ENCODE measurements at places on chromosomes 4 and X. TPM values are rescaled to one million over a fixed set of nuclear protein-coding genes. Genes with fewer than 3 reads are reported as not detected.
A peak's percentile ranks its signal among the peaks of the same experiment; 100 is the strongest.

Gene AIMP1
- 25.4 TPM for total RNA-seq

Gene GLUD2
- 1.8 TPM for total RNA-seq

- H3K27ac ChIP-seq, result no peak overlapping the region
- no peaks in the 10 kb centered on the region for H3K27me3 ChIP-seq
- H3K4me3 ChIP-seq, result no peak overlapping the region
These were observed 562.3 kb downstream of the KCNIP4 start for GRCh38 chr4:21386166-21386780.

DNA sequence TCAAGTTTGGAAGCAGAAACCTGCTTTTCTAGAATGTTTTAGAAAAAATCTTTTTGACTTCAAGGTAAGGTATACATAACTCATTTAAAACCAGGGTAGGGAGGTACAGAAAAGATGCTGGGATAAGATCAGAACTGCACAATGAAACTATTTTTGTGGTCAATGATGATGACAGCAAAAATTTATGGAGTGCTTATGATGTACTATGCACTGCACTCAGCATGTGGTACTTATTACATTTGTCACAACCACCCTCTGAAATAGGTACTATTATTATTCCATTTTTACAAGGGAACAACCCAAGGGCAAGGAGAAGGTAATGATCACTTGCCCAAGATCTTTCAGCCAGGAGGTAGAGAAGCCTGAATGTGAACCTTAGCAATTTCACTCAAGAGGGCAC lies 8.0 kb downstream of the GPM6B start:
- no peaks in the 10 kb centered on the region for H3K27me3 ChIP-seq
- peak; percentile 25 for DNase-seq
- H3K36me3 ChIP-seq, result no peaks in the 10 kb centered on the region

DNA sequence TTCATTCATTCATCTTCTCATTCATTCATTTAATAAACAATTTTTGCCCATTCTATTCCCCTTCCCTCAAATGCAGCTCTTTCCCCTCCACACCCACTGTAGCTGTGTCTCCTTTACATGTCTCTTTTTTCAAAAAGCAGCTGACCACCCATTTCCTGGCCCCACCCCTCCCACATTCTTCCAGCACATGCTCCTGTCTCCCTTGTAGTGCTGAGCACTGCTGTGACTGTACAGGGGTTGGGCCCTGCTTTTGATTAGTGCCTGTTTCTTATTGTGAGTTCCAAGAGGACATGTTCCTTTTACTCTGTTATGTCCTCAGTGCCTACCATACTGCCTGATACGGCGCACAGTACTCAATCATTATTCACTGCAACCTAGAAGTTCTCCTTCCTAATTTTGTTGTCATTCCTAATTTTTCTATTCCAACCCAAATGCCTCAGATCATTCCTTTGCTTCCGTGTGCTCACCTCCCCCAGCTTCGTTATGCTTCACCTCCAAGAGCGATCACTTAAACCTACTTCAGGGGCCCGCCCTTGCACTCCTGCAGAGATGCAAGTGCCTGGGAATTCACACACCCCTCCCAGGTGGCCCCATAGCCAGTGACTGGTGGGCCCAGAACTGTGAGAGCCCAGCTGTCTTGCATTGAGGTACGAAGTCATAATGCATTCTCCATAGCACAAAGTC lies 152.2 kb downstream of the STK32B start:
- H3K4me3 ChIP-seq, result no peak overlapping the region
- DNase-seq, result peak; percentile 16
- H3K4me1 ChIP-seq, result no peaks in the 10 kb centered on the region

GRCh38 chr4:78520808-78521226 lies 30.8 kb upstream of the ANXA3 start:
- DNase-seq, result peak; percentile 40
- no peak overlapping the region for H3K4me3 ChIP-seq
- H3K36me3 ChIP-seq, result no peaks in the 10 kb centered on the region
- H3K4me1 ChIP-seq, result no peaks in the 10 kb centered on the region
- H3K27ac ChIP-seq, result no peak overlapping the region

- no peak for DNase-seq
- H3K36me3 ChIP-seq, result no peaks in the 10 kb centered on the region
- H3K4me3 ChIP-seq, result no peak overlapping the region
These were observed 147.6 kb downstream of the STK32B start for GRCh38 chr4:5198656-5199541.

- no peaks in the 10 kb centered on the region for H3K36me3 ChIP-seq
- no peak overlapping the region for H3K4me3 ChIP-seq
- H3K27me3 ChIP-seq, result no peaks in the 10 kb centered on the region
- no peak overlapping the region for H3K27ac ChIP-seq
- no peak for DNase-seq
These were observed 96.3 kb downstream of the BANK1 start for GRCh38 chr4:101886826-101887225.

GRCh38 chrX:68945603-68946228 lies 116.9 kb downstream of the EFNB1 start:
- peaks cover 4% of the 10 kb centered on the region for H3K27me3 ChIP-seq
- H3K4me1 ChIP-seq, result peaks cover 6% of the 10 kb centered on the region
- H3K27ac ChIP-seq, result no peak overlapping the region
- no peaks in the 10 kb centered on the region for H3K36me3 ChIP-seq
- no peak overlapping the region for H3K4me3 ChIP-seq
